ENCODE measurements at places on chromosomes 2 and 18.

GRCh38 chr18:59918320-59918755 is 18.5 kb downstream of the PMAIP1 start:
- DNase-seq = no peak

- peak; percentile 24 for DNase-seq
These were observed 105.9 kb downstream of the LBH start for GRCh38 chr2:30336978-30337841.

GRCh38 chr2:95264624-95265023 is 9.6 kb upstream of the PROM2 start:
- DNase-seq = no peak

DNA sequence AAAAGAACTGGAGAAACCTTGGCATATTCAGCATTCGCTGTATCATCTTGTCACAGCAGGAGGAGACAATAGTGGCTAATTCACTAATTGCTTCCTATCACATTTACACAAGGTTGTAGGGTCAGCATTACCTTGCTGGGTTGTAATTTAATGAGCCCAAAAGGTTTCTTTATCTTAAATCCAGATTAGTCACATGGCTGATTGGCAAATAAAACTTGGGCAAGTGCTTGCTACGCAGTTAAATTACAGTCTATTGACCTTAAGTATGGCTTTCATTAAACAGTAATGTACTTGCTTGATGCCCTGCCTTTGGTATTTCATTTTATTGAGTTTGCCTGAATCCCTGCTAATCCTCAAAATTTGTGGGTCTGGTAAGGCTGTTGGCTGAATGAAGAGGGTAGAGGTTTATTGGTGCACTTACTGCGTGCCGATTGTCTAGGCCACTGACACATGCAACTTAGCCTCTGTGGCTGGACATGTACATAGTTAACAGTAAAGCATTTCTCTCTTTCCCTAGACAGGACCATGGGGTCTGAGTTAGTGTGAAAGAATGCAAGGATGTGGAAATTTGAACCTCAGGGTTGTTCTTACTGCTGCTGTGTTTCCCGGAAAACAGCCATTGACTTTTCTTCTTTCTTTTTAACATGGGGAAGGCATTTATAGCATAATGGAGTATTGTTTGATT is 34.3 kb downstream of the FMNL2 start:
- DNase-seq = no peak

- no peak for DNase-seq
These were observed 147.6 kb downstream of the THADA start for GRCh38 chr2:43448011-43448821.
